ENCODE measurements at places on chromosomes 3 and 15. TPM values are rescaled to one million over a fixed set of nuclear protein-coding genes. Genes with fewer than 3 reads are reported as not detected.

Gene KBTBD13
- total RNA-seq = not detected

DNA sequence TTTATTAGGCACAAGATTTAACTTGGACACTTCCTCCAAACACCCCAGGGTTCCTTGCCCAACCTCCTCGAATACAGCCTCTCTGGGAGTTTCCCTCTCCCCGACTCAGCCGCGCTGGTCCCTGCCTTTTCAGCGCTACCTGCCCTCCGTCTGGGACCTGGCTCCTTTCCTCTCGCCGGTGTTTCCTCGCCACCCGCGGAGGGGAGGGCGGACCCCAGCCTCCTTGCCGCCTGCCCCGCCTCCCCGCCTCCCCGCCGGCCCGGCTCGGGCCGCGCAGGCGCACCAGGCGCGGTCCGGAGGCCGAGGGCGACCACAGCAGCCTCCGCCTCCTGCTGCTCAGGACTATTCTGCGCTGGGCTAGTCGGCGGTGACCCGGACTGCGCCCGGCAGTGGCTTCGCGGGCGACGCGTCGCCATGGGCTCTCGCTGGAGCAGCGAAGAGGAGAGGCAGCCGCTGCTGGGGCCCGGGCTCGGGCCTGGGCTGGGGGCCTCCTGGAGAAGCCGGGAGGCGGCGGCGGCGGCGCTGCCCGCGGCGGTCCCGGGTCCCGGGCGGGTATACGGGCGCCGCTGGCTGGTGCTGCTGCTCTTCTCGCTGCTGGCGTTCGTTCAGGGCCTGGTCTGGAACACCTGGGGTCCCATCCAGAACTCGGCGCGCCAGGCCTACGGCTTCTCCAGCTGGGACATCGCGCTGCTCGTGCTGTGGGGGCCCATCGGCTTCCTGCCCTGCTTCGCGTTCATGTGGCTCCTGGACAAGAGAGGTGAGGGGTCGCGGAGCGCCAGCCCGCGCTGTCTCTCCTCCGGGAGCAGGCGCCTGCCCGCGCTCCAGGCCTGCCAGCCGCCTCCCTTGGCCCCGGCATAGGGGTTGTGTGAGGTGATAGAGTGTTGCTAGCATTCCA is at the start of gene SLC49A4:
Gene SLC49A4 (plus strand): TSS at position 291 of the 895 bp plus-strand sequence. CDS start 124 bp downstream, at position 415.
- DNase-seq = peak; percentile 82

GRCh38 chr3:192933779-192934460 is 16.3 kb upstream of the MB21D2 start:
- DNase-seq = no peak

DNA sequence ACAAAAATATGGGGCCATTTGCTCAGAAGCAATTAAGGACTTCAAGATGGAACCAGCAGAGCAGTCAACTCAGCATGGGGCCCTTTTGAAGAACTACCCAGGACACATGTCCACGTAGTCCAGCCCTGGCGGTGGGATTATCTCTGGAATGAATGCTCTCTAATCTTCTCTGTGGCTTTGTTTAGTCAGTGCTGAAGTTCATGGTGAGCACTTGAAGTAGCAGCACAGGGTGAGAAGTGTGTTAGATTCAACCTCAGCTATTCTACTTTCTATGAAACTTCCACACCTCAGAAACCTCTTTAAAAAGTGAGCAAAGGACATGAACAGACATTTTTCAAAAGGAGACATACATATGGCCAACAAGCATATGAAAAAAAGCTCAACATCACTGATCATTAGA is 74.4 kb downstream of the THRB start:
- no peak for DNase-seq

Data from OCI-LY7 (cell line).